ENCODE measurements at places on chromosomes 2 and 18.

DNA sequence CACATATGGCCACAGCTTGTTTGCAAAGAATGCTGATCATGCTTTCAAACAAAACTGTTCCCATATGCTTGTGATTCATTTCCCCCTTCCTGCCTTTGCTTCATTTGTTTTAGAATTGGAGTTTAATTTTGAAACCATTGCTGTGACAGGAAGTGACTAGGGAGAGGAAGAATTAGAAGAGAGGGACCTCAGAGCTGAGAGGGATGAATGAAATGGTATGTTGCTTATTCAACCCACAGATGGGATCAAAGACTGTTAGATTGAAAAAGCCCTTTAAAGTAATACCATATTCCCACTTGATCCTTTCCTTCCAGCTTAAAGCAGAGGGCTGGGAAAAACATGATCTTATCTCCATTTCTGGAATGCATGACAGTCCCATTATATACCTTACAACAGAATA, 106.2 kb upstream of the RNF152 start:
- no peak for DNase-seq

DNA sequence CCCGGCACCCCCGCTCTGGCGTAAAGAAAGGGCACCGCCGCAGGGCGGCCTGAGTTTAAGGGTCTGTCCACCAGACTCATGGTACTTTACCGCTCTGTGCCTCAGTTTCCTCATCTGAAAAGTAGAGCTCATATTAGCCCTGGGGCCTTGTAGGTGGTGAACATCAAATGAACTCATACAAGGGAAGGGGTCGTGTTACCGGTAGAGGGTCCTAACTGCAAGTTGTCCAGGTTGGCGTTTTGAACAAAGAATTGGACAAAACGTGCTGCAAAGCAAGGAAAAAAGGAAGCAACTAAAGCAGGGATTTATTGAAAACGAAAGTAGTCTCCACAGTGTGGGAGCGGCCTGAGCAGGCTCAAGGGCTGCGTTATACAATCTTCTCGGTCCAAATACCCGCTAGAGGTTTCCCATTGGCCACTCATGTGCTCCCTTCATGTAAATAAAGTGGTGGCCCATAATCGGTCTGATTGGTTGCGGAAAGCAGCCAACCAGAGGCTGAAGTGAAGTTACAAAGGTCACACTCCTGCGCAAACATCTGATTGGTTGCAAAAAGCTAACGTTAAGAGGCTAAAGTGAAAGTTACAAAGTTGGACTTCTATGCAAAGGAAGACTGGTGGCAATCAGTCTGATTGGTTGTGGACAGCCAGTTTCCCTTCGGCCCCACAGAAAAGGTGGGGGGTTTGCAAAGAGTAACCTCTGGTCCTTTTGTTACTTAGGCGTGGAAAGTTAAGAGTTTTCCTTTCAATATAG, 80.7 kb upstream of the LDLRAD4 start:
- DNase-seq = peak; percentile 14

GRCh38 chr2:43559391-43560230, 36.2 kb downstream of the THADA start:
- no peak for DNase-seq

GRCh38 chr2:150572194-150572766, 84.8 kb upstream of the RND3 start:
- peak; percentile 46 for DNase-seq

DNA sequence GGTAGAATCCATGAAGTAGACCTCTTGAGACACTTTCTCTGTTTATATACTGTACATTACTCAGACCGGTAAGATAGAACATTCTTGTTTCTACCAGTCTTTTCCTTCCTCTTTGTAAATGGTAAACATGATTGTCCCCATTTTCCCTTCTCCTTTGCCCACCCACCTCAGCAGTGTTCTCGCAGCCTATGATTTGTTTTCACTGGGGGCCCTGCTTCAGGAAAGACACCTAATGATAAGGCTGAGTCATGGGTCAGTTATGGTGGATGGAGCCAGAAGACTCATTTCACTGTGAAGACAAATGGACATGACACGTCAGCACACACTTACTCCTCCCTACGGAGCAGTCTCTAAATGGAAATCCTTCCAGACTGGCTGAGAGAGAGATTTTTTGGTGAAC, 23.7 kb downstream of the CENPO start:
- DNase-seq = peak; percentile 93

GRCh38 chr2:200172521-200172920, 134.0 kb upstream of the SPATS2L start:
- DNase-seq = no peak

DNA sequence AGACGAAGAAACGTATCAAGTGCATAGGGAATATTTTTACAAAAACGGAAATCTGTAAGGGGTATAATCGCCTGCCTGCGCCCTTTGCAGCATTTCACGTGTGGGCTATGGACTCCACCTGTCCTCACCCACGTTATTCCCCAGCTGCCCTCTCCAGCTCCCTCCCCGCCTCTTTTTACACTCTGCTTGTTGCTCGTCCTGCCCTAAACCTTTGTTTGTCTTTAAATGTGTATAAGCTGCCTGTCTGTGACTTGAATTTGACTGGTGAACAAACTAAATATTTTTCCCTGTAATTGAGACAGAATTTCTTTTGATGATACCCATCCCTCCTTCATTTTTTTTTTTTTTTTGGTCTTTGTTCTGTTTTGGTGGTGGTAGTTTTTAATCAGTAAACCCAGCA, 169.4 kb upstream of the SIX3 start:
- DNase-seq = no peak

DNA sequence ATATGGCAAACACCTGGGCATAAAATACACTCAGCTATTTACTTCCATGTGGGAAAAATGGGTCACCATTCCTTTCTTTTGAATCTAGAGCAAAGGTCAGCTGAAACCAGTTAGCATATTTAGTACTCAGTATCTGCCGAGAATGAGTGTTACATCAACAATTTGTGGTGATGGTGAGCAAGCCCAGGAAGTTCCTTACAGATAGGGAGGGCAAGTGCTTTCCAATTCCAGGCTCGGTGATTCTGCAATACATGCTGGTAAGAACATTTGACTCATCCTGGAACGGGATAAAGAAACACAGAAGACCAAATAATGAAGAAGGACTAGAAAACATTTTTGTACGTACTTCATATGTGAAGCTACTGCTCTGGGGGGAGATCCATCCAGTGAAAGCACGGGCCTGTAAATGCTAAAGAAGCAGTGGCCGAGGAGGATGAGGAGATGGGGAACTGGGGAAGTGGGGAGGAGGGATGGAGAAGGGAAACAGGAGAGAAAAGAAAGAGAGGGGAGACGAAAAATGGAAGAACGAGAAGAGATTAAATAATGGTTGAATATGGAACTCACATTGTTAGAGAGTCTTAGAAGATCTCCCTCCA, 251.9 kb downstream of the TTC32 start:
- DNase-seq = peak; percentile 100

GRCh38 chr2:111032721-111033429, 87.8 kb upstream of the BCL2L11 start:
- DNase-seq = peak; percentile 14

DNA sequence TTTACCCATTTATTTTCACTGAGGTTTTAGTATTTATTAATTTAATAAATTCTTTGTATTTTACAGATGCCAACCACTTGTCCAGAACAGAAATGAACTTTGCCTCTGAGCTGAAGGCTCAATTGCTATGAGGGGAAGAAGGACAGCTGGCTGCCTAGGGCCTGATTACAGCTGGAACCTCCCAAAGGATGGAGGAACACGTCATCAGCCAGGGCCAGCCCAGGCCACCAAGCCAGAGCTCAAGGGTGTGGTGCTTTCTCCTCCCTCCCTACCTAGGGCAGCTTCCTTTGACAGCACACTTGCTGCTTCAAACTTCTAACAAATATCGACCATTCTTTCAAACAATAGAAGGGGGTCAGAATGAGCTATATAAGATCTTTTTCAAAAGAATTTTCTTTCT, 19.7 kb upstream of the RIOK3 start:
- DNase-seq = no peak

- DNase-seq = no peak
These were observed 86.9 kb upstream of the NABP1 start for GRCh38 chr2:191591025-191591424.

GRCh38 chr2:109222825-109223471, 93.9 kb downstream of the SH3RF3 start:
- no peak for DNase-seq

DNA sequence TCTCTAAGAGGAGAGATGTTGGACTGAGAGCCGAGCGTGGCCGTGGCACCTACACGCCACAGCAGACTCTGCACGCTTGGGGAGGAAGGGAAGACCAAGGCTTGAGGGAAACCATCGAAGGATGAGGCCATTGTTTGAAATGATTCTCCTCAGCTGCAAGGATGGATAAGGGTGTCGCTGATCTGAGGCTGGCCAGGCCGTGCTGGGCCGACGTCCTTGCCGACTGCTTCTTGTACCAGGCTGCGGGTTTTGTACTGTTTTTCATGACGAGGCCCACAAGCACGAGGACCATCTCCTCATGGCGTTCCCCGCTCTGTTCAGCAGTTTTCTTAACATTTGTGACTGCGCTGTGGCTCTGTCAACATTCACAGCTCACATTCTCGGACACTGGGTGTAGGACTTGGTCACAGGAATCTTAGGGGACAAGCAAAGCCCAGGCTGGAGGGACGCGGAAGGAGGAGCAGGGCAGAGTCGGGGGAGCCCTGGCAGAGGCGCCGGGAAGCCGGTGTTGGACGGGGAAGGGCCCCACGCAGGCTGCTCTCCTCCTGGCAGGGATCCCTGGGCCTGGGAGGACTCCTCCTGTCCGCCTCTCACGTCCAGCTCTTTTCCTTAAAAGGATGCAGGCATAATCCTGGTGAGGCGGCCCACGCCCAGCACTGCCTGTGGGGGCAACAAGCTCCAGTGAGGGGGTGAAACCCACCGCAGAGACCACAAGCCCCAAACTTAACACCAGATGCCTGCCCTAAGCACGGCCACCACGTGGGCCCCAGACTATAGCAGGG, 259.0 kb upstream of the SALL3 start:
- DNase-seq = no peak

- DNase-seq = peak; percentile 63
These were observed 112.8 kb upstream of the MAP3K20 start for GRCh38 chr2:172962824-172963223.

GRCh38 chr2:140916410-140916809, 1214.4 kb downstream of the LRP1B start:
- DNase-seq = no peak

- no peak for DNase-seq
These were observed 213.0 kb downstream of the TNS1 start for GRCh38 chr2:217789736-217790181.

- DNase-seq = no peak
These were observed 135.3 kb downstream of the KLHL29 start for GRCh38 chr2:23520256-23520655.

GRCh38 chr2:126662621-126663020, 6.7 kb downstream of the GYPC start:
- no peak for DNase-seq

DNA sequence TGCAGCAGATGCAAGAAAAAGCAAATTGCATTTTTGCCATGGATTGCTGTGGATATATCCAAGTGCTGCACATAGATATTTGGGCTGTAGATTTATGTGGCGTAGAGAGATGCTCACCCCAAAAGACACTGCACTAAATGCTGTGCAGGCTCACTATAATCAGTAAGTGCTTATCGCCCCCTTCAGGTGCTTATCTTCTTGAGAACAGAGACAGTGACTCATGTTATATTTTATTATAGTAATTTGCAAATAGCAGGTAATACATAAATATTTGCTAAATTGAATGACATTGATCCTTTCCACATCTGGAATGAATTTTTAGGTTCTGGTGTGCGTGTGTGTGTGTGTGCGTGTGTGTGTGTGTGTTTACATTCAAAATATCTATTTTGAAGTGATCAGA, 36.8 kb upstream of the PLEKHM3 start:
- DNase-seq = peak; percentile 41

DNA sequence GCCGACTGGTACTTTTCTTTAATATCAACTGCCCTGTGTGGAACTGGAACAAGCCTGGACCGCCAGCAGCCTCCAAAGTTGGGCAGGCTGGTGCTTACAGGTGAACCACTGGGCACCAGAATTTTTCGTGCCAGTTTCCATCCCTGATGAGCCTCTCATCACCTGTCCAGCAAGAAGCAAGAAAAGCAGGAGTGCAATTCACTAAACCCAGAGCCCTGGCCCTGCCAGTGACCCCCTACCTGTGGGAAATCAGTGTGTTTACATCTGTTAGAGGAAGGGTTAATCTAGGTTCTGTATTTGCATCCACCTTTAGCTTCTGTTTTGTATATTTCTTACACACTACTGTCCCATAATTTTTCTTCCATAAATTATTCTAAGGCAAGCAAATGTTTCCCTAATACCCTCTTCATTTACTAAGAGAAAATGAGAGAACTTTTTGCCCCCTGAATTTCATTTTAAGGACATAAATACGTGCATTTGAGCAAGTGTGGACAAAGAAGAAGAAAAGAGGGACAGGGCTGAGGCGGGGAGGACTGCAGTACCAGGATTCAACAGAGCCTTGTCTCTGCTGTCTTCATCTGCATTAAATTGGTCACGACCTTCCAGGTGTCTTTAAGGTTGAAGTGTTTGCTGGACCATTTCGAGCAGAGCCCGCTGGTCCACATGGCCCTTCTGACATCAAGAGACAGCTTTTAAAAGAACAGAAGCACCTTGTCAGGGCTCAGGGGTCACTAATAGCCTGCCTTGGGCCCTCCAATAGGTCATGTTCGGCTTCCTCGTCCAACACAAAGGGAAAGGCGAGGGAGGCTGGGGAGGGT, 763.1 kb downstream of the BCL11A start:
- no peak for DNase-seq

DNA sequence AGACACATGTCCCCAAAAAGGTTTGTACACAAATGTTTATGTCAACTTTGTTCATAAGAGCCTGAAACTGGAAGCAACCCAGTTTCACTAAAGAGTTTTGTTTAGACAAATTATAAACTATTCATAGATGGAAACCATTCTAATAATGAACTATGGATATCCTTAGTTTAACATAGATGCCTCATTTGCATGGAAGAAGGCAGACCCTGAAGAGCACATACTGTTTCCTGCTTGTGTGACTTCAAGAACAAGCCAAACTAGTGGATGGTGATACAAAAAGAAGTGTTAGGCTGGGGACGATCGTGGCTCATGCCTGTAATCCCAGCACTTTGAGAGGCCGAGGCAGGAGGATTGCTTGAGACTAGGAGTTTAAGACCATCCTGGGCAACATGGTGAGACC, 48.1 kb downstream of the ACOXL start:
- DNase-seq = no peak

GRCh38 chr2:213885485-213885884, 525.4 kb upstream of the VWC2L start:
- no peak for DNase-seq

DNA sequence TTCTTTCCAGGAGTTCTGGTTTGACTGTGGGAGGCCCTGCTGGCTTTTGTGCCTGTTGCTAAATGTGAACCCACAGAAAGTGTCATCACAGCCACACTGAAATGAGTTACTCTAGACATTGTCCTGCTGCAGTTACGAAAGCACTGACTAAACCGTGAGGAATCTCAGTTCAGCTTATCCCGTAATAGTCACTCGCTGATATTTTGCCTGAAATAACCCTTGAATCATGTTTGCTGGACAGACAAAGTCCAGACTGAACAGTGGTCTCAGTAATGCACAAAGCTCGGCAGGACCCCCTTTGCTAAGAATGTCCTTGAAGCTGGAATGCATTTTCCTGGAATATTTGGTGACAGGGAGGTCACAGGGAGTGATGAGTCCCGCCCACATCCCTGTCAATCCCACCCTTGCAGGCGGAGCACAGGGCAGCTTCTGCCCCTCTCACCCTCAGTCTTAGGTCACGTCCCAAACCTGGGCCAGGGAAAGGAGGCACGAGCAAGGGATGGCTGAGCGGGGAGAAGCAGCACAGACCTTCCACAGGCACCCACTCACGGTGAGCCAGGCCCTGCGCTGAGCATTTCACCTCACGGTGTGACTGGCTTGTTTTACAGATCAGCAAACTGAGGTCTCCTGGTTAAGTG, 53.4 kb downstream of the ADI1 start:
- peak; percentile 98 for DNase-seq

All from amniotic epithelial cell (primary cell).